ENCODE measurements at places on chromosomes 7 and 10.

GRCh38 chr10:117662751-117663540, 120.4 kb downstream of the EMX2 start:
- DNase-seq = no peak

- no peak for DNase-seq
These were observed 22.5 kb downstream of the SORCS3 start for GRCh38 chr10:104663563-104663962.

- peak; percentile 61 for DNase-seq
These were observed 778 bp upstream of the TRIM8 start for GRCh38 chr10:102643336-102644065.

- no peak for DNase-seq
These were observed 913 bp upstream of the NPC1L1 start for GRCh38 chr7:44541876-44542610.

DNA sequence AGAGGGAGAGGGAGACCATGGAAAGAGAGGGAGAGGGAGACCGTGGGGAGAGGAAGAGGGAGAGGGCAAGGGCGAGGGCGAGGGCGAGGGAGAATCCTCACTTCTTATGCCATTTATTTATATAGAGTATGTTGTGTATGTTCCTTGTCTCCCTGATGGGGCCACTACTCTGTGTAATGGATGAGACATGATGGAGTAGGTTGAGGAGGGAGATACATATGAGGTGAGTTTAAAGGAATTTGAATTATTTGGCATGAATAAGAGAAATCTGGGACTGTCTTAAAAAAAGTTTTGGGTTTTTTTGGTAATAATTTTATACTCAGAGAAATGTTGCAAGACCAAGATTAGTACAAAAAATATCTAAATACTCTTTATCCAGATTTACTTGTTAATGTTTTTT, 20.1 kb downstream of the CCSER2 start:
- no peak for DNase-seq

- DNase-seq = no peak
These were observed 10.3 kb upstream of the STK17A start for GRCh38 chr7:43572516-43573049.

DNA sequence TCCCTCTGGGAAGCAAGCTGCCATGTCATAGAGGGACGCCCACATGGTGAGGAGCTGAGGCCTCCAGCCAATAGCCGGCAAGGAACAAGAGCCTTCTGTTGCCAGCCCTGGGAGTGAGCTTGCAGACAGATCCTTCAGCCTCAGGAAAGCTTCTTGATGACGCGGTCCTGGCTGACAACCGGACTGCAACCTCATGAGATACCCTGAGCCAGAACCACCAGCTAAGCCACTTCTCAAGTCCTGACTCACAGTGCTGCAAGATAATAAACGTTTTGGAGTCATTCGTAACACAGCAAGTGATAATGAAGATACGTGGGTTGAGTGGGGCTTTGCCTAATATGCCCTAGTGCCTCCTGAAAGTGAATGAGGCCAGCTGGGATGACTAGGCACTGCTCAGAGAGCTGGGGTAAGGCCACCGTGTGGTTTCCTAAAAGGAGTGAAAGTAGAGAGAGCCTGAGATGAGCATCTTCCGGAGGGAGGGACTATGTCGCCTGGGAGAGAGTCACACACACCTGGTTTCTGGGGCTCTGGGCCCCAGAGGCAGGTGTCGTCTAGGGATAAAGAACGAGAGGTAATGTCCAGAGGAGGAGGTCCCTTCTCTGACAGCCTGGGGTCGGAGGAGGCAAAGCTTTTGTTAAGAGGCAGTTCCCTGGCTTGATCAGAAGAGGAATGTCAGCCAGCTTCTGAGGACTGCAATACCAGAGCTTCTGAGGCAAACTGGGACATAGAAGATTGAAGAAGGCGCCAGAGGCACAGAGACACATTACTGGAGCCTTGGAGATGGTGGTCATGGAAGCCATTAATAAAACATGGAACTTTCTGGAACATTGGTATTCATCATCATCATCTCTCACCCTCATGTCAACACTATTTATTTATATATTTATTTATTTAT, 53.6 kb downstream of the PYROXD2 start:
- peak; percentile 41 for DNase-seq

- no peak for DNase-seq
These were observed 52.9 kb upstream of the CHCHD3 start for GRCh38 chr7:133134810-133135209.

DNA sequence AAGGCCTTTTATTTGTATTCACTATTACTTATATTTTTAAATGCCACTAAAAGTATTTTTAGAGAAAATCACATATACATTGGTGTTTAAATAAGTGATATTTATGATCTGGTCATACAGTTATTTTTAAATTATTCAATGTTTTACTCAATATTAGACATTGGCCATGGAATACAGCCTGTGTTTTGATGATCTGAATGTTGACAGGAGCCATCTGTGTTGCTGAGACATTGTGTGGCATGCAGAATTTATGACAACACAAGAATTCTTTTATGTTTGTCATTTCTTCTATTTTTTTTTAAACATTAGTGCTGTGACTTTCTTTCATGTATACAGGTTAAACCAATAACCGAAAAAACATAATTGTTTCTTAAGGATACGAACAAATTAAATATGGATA, 156.2 kb downstream of the CCSER2 start:
- DNase-seq = no peak

DNA sequence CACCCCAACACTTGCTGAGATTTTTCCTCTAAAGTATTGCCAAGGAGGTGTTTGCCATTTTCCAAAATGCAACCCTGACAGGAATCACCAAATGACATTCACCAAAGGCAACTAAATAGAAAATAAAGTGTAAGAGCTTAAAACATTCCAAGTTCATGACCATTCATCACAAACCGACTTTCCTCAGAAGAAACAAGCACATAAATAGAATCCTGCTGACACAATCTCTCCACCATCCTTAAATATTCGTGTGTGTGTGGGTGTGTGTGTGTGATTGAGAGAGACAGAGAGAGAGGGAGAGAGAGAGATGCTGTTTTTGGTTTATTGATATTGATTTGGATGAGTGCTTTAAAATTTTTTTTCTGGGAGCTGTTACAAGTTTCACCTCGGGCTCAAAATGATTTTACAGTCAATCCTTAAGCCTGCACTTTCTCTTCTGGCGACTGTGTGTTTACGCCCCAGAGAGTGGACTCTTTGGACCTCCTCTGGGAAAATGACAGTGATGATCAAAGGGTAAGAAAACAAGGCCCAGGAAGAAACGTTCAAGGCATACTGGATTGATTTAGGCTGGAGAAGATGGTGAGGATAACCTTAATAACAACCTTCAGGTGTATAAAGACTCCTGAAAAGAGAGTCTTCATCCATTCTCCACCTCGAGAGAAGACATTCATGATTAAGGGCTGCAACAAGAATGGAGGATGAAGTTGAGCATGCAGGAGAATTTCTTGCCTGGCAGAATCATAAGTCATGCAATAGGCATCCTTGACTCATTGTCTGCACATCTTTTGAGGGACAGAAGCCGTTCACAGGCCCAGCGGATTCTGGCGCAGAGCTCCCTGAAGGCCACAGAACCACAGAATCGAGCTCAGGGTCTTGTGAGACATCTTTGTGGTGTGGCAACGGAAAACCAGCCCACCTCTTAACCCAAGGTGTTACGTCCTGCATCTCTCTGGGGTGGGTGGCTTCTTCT, 104.4 kb upstream of the FGFR2 start:
- peak; percentile 6 for DNase-seq

GRCh38 chr10:51397695-51398094, 301.7 kb downstream of the CSTF2T start:
- DNase-seq = no peak

DNA sequence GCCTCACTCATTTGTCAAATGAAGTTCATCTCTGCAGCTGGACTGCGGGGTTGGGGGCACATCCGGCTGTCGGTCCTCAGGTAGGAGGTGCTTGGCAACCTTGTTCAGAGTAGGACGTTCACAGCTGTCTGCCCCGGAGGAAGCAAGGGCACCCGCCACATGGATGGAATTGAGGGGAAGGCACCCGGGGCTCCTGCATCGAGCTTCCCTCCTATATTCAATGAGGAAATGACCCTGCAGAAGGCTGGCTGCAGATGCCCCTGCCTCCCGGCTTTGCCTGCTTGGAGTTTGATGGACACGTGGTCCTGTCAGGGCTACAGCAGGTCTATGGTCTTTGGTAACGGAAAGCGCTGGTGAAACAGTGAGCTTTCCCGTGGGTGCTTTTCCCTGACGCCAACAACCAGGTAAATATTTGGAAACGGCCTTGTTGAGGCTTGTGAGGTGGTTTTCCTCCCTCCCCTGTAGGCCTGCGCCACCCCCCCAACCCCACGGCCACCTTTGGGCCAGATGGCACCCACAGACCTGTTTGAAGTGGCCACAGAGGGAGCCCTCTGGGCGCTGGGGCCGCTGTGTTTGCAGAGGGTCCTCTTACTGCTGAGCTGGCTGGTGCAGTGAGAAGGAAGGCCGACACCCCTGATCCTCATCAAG, 32.9 kb downstream of the HTRA1 start:
- no peak for DNase-seq

DNA sequence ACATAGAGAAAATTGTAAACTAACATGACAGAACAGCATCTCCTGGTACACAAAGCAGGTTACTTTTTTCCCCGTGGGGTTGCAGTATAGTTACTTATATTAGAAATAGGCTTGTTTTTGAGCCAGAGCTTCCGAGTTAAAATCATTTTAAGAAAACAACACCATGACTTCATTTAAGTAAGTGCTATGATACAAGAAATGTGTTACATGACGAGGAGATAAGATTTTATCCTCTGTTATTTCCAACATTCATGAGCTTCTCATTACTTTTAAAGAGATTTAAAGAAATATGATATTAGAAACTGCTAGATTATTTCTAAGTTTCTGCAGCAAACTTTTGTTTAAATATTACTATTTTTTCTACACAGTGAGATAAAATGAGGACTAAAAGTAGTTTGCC, 968.7 kb downstream of the GATA3 start:
- DNase-seq = no peak

GRCh38 chr10:130998642-130999041, 312.9 kb downstream of the TCERG1L start:
- no peak for DNase-seq

GRCh38 chr10:79084012-79084971, 15.5 kb downstream of the ZMIZ1 start:
- no peak for DNase-seq

- no peak for DNase-seq
These were observed 2.1 kb upstream of the IDE start for GRCh38 chr10:92575961-92576360.

DNA sequence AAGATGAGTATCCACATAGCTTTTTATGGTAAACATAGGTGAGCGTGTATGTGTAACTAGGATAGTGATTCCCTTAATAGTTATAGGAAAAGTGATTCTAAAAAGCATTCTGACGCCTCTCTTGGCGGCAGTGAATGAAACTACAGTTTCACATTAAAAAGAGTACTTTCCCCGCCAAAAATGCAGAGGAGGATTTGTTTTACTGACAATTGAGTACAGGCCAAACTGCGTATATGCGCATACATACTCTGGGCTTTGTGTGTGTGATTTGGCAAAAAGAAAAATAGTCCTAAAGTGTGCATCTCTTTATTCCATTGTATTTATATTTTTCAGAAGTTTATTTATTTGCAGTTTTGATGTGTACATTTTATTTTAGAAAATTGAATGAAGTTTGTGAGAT, 10.3 kb downstream of the CUL1 start:
- no peak for DNase-seq

DNA sequence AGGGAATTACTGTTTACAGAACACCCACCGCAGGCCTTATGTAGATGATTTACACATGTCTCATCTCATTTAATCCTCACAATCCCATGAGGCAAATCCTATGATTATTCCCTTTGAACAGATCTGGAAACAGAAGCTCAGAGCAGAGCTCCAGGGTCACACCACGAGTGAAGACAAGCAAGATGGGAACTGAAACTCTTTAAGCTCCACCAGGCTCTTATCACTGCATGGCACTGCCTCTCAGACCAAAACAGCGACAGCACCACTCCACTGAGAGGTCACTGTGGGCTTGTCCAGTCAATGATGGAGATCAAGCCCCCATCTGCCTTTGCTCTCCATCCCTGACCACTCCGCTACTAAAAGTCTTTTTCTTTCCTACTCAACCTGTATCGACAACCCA, 5.9 kb downstream of the GRID1 start:
- no peak for DNase-seq

GRCh38 chr10:35959252-35959651, 317.2 kb upstream of the FZD8 start:
- no peak for DNase-seq

DNA sequence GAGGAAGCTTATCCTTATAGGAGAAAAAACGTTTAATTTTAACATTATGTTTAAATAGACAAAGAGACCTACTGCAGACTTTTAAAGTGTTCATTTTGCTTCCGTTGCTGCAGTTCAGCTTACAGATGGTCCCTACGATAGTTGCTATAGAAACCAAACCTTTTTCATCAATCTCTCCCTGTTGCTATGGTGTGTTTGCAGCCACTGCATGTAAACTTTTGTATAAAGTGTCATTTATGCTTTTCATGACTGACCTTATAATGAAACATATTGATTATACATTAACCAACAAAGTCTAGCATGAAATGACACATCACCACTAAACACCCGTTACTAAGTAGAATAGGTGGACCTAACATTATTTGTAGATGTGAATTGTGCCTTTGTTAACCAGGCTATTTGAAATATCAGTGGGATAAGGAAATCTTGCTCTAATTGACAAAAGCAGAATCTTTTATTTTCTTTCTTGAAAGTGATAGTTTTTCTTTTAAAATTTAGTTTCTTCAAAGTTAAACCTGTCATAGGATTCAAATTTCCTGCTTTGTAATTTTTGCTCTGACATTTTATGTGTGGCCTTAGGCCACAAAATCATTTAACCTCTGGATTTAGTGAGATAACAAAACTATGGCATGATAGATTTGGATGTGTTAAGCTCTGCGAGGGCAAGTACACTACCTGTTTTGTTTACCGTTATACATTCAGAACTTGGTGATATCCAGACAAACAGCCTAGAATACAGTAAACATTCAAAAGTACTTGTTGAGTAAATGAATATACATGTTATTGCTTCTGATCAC, 64.0 kb downstream of the CACNB2 start:
- DNase-seq = peak; percentile 18

Measured in NCI-H2171 treated with DMSO at 0.1 percent for 48 hours (cell line).